ENCODE measurements at places on chromosomes 7 and 10.
A peak's percentile ranks its signal among the peaks of the same experiment; 100 is the strongest.

DNA sequence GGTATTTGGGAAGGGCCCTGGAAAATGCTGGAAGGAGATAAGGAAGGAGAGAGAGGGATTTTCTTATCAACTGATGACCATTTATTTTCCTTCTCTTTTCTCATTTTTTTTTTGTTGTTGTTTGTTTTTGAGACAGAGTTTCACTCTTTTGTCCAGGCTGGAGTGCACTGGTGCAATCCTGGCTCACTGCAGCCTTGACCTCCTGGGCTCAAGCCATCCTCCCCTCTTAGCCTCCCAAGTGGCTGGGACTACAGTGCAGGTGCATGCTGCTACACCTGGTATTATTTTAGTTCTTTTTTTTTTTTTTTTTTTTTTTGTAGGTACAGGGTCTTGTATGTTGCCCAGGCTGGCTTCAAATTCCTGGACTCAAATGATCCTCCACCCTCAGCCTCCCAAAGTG is 52.2 kb downstream of the HIP1 start:
- DNase-seq, result no peak

- DNase-seq, result no peak
These were observed 261.0 kb downstream of the STK31 start for GRCh38 chr7:23971031-23971430.

- DNase-seq, result no peak
These were observed 4.2 kb downstream of the LIPF start for GRCh38 chr10:88668465-88668864.

GRCh38 chr7:46492466-46492865 is 571.4 kb upstream of the IGFBP3 start:
- DNase-seq, result no peak

GRCh38 chr7:24978843-24979469 is 1.0 kb downstream of the OSBPL3 start:
- peak; percentile 30 for DNase-seq

GRCh38 chr7:16563281-16564022 is 36.8 kb downstream of the LRRC72 start:
- peak; percentile 33 for DNase-seq

DNA sequence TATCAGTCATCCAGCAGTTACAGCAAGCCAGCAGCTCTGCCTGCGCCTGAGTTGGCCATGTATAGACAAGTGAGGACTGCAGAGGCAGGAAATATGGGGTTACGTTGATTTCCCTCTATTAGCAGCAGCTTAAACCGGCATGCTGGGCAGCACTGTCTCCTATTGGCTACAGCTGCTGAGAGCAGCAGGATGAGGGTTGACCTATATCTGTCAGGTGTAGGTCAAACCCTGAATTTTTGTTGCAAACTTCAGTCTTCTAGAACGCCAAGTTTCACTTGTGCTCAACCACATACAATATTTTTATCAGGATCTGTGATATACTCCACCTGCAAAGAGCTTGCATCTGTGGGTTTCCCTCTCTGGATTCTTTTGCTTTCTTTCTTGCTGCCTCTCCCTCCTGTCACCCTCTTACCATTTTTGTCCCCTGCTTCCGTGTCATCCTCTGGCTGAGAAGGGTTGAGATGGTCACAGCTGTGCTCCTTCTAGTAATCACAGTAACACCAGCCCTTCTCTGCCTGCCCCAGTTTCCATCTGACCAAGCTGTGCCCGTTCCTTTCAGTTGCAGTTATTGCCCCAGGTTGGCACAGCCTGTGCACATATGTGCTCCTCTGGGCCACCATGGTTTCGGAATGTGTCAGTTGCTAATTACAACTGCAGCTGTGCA is 23.8 kb upstream of the GLCCI1 start:
- DNase-seq, result peak; percentile 16

GRCh38 chr7:112439476-112439875 is 10.8 kb upstream of the IFRD1 start:
- DNase-seq, result no peak

DNA sequence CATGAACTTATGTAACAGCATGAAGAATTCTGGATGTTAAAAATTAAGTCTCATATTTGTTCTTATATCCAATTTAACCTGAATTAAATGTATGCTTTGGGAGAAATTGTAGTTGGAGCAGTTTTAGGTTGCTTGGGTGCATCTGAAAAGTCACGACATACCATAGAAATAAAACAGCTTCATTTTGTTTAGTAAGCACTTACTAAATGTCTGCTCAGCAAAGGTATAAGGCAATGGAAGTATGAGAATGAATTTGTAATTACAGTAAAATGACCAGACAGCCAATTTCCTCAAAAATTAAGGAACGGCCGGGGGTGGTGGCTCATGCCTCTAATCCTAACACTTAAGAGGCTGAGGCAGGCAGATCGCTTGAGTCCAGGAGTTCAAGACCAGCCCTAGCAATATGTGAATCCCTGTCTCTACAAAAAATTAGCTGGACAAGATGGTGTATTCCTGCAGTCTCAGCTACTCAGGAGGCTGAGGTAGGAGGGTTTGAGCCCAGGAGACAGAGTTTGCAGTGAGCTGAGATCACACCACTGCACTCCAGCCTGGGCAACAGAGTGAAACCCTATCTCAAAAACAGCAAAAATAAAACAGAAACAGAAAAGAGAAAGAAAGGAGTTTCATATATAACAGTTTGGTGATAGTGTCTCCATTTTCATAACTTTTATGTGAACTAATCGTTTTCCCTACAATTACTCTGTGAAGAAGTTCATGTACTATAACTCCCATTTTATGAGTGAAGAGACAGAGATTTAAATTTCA is 47.2 kb upstream of the KLF6 start:
- no peak for DNase-seq

- no peak for DNase-seq
These were observed 25.4 kb downstream of the RPP38 start for GRCh38 chr10:15122477-15123030.

- no peak for DNase-seq
These were observed 8.8 kb downstream of the ZNHIT1 start for GRCh38 chr7:101226721-101227120.

DNA sequence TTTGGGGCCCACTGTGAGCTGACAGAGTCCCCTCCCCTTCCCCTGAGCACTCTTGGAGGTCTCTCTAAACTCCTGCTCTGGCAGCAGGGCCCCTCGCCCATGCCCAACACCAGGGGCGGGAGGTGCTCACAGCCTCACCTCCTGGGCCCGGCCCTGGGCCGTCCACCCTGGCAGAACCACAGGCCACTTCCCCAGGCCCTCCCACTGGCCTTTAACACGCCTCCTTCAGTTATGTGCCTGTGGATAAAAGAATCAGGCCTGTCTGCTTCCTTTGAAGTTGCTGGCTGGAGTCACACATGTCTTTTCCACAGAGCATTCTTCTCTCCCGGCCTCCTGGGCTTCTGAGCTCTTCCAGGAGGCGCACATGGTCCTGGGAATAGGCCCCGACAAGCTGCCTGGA is 10.2 kb downstream of the MYL10 start:
- DNase-seq, result no peak

GRCh38 chr7:105011141-105011830 is 2.7 kb upstream of the KMT2E start:
- peak; percentile 48 for DNase-seq

GRCh38 chr7:51444936-51445335 is 128.3 kb upstream of the COBL start:
- no peak for DNase-seq

GRCh38 chr7:138477081-138477578 is 17.1 kb downstream of the TRIM24 start:
- DNase-seq, result no peak

DNA sequence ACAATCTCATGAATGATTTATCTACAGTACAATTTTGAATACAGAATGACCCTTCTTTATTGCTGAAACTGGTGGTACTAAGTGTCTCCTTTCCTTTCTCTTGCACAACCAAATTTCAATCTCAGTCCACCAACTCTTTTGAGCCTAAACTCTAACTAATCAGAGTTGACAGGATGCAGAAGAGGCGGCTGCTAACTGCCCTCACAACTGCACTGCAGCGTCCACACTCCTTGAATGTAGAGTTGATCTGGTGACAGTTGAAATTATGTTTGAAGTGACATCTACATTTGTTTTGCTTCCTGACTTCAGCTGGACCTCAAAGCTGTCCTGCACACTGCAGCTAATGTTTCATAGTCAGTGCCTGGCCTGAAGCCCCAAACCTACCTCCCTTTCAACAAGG is 139.6 kb downstream of the ZMYND11 start:
- DNase-seq, result no peak

DNA sequence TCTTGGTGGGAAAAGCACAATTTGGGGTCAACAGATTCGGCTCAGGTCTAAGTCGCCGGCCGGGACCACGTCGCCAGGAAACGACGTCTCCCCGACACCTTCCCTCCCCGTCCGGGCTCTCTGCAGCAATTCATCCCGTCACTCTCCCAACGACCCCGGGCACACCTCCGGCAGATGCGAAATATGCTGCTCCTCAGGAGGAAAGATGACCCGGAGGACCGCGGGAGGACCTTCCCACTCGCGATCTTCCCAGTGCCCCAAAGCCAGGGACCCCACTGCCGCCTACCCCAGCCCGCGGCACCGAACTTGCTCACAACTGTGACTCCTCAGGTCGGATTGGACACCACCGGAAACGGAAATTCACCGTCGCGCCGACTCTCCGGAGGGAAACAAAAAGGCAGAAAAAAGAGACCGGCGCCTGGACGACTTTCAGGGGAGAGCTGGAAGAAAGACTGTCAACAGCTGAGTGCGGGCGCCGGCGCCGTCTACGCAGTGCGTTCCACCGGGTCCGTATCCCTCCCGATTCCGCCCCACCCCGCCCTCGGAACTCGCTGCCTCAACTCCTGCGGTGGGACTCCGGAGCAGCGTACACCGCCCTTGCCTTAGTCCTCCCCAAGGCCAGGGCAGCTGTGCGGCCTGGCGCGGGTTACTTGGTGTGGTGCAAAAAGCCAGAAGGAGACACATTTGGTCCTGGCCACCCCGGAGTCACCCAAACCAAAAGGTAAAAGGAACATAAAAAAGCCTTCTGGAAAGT is 13.8 kb upstream of the SEC24C start:
- peak; percentile 92 for DNase-seq

- peak; percentile 66 for DNase-seq
These were observed 191.1 kb downstream of the SKAP2 start for GRCh38 chr7:26673271-26673670.

DNA sequence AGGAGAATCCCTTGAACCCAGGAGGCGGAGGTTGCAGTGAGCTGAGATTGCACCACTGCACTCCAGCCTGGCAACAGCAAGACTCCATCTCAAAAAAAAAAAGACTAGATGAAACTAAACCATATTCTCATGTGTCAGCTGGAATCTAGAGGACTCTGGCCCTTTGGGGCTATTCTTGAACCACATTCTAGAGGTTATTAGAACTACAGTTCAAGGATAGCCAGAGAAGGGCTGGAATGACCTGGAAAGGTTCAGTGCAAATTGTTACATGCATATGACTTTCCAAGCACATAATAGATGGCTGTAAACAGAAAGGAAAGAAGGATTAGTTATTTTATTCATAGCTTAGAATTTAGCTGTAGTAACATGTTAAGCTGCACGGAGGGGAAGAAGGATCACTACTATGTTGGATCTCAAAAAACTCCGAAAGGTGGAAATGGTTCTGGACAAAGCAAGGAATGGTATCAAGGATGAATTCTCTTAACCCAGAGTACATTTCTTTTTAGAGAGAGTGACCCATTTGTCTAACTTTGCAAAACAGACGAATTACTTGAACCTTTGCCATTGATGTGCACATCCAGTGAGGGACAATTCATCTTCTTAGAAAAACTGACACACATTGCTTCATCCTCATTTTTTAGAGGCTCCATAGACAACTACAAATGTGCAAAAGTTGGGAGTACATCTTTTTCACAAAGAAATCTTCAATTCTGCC is 124.0 kb upstream of the SAMD8 start:
- no peak for DNase-seq

- no peak for DNase-seq
These were observed 173.3 kb upstream of the ZMIZ1 start for GRCh38 chr10:78895469-78895868.

DNA sequence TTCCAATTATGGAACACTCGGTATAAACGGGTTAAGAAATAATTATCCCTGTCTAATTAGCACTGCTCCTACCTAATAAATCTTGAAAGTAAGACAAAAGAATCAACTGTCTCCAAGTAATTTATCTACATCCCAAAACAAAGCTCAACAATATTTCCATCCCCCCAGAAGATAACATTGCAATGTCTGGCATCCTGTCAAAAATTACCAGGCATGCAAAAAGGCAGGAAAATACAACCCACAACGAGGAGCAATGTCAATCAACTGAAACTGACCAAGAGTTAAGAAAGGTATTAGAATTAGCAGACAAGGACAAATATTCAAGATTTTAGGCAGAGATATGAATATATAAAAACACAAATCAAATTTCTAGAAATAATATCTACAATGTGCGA is 84.5 kb upstream of the SVIL start:
- no peak for DNase-seq

DNA sequence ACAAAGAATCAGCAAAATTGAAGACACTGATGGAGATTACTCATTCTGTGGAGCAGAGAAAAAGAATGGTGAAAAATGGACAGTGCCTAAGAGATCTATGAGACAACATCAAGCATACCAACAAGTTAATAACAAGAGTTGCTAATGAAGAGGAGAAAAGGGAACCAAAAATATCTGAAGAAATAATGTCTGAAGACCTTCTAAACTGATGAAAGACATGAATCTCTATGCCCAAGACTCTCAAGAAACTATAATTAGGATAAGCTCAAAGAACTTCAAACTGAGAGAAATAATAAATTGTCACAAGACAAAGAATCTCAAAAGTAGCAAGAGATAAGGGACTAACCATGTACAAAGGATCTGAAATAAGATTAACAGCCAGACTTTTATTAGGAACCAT is 93.4 kb downstream of the ZNF33B start:
- DNase-seq, result peak; percentile 16

DNA sequence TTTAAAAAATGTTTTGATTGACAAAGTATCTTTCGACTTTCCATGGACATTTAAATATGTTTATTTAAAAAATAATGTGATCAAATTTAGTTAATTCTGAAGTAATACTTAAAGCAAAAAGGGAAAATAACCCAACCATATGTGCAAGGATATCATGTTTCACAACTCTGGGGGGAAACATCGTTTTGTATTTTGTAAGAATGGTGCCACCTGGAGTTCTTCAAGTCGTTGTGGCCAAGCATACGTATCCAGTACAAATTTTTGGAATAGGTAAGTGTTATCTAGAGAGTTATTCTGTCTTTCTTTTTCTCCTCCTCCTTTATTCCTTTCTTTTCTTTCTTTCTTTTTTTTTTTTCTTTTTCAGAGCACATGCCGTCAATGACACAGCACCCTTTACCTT is 176.2 kb upstream of the CSTF2T start:
- DNase-seq, result no peak

GRCh38 chr7:73446682-73447081 is 13.1 kb downstream of the FZD9 start:
- no peak for DNase-seq

DNA sequence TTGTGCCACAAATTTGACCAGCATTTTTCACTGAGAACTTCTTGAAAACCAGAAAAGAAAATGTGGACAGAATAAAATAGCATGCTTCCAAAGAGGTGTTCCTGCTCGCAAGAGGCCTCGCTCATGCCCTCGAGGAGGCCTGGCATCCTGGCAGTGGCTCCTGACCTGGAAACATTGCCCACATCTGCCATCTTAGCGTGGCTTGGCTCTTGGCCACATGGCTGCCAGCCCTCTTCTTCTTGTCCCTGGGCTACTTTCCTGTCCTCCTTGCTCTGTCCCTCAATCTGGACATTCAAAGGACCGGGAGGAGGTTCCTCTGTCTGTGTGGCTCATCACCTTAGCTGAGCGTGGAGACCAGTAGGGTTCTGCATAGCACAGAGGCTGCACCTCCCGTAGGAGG is 131.6 kb upstream of the TMEM72 start:
- DNase-seq, result no peak

Measured in hematopoietic multipotent progenitor cell treated with erythropoietin and hydrocortisone succinate and interleukin-3 and kit ligand, for 6 days (in vitro differentiated cells).